Activated CD4-positive, alpha-beta memory T cell treated with anti-CD3 and anti-CD28 coated beads for 36 hours (primary cell): ENCODE measurements at places on chromosomes 3 and 15. TPM values are rescaled to one million over a fixed set of nuclear protein-coding genes. Genes with fewer than 3 reads are reported as not detected.

PLS1 gene
- 5.7 TPM for total RNA-seq

SACM1L gene
- 64.3 TPM for total RNA-seq

SLC51B gene
- not detected for total RNA-seq

SLC9A9 gene
- total RNA-seq: 1.3 TPM

PCYT1A gene
- total RNA-seq: 46.8 TPM

FXR1 gene
- total RNA-seq: 169 TPM
